Endothelial cell of umbilical vein (primary cell): ENCODE measurements at places on chromosomes 16 and 17. TPM values are rescaled to one million over a fixed set of nuclear protein-coding genes. Genes with fewer than 3 reads are reported as not detected.

The CD300LG gene
- total RNA-seq = not detected in 2 replicates

The AKAP10 gene
- total RNA-seq = 25.3 and 27.1 TPM in 2 replicates

The GSG1L gene
- not detected in 2 replicates for total RNA-seq

The NPIPA8 gene
- total RNA-seq = 0.51 and 9.4 TPM in 2 replicates

The TEX19 gene
- total RNA-seq = not detected in 2 replicates

The C17orf113 gene
- total RNA-seq = 0.18 and 0.20 TPM in 2 replicates
